ENCODE measurements at places on chromosomes 5 and 9.

- no peak for DNase-seq
Observed at GRCh38 chr5:59553992-59554391, 339.5 kb downstream of the PDE4D start.

GRCh38 chr9:127313042-127313560, 48.5 kb downstream of the GARNL3 start:
- DNase-seq = no peak

- DNase-seq = no peak
Observed at GRCh38 chr5:17872204-17872603, 237.9 kb downstream of the TAF11L14 start.

DNA sequence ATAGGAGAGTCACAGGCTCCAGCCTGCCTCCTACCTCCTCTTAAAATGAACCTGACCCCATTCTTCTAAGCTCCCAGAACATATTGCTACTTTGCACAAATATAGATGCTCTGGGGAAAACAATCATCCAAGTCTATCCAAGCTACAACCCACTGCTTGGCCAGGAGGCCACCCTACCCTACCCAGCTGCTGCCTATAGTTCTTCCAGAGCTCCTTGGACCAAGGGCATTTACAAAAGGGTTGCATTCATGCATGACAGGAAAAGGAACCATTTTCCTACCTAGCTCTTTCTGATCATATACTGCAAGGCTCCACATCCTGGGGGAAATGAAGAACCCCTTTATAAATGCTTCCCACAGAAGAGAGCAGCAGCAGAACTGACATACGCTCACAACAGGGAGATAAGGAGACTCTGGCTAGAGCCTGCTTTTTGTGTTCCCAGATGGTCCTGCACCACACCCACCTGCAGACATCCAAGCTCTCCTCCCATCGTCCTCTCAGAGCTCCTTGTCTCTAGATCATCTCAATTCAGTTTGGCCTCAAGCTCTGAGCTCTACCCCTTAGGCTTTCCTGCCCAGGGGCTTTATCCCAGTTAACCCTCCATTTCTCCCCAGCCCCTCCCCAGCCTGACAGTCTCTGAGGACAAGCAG, 185.5 kb downstream of the SPOCK1 start:
- no peak for DNase-seq

DNA sequence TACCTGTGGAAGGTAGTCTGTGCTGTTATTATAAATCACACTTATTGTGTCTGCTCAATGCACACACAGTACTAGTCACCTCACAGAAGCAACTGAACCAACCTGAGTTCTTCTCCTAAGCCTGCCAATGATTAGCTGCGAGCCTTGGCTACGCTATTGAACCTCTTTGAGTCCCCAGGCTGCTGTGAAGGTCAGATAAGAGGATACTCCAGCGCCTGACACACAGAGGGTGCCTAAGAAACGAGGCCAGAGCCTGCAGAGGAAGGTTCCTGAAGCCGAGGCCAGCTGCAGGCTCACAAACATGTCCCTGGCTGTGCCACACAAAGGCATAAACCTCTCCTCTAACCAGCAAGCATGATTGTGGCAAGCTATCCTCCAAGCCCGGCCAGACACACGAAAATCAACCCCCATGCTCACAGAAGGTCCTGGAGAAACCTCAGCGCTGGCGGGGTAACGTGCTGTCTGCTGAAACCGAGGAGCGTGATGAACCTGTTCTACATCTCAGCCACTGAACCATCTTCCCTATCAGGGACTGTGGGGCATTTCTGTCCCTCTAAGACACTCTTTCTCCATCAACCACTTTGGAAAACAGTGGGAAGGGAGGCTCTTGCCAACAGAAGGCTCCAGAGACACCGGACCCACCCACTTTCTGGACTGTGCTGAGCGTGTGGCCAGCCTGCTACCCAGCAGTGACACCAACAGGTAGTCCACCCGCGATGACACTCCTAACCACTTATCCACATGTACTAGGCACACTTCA, 53.2 kb upstream of the SLC25A51 start:
- DNase-seq = no peak

DNA sequence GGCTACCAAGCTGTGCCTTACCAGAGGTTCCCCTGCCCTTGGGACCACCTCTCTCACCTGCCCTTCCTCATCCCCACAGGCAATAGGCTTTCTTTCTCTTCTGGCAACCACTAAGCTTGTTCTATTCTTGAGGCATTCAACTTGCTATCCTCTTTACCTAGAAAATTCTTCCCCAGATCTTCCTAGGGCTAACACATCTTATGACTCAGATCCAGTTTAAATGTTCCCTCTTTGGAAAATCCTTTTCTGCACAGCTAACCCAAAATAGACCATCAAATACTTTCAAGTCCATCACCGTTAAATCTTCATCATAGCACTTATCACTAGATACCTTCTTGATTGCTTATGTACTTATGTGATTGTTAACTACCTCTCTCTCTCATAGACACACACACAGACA, 93.7 kb downstream of the ENC1 start:
- no peak for DNase-seq

DNA sequence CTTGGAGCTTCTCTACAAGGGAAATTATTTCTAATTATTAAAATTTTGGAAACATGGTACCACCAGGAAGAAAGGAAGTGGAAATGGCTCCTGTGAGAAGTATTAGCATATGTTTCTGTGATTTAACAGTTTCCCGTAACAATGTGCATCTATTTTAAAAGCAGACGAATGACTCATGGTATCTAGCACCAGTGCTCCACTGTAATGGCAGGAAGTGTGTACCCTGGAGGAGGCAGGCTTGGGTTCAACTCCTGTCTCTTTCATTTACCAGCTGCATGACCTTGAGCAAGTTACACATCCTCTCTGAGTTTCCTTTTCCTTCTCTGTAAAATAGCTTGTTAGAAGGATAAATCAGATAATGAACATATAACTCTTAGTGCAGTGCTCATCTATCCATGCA, 41.0 kb upstream of the ANGPTL2 start:
- no peak for DNase-seq

GRCh38 chr9:114718801-114719221, 36.8 kb upstream of the TEX48 start:
- DNase-seq = peak; percentile 70

- no peak for DNase-seq
Observed at GRCh38 chr9:27785714-27786100, 212.4 kb upstream of the C9orf72 start.

GRCh38 chr5:15238006-15238405, 262.0 kb upstream of the FBXL7 start:
- DNase-seq = no peak

GRCh38 chr9:22088717-22089061, 79.6 kb upstream of the CDKN2B start:
- no peak for DNase-seq

GRCh38 chr5:128093368-128093767, 9.8 kb downstream of the SLC12A2 start:
- no peak for DNase-seq

GRCh38 chr5:141343953-141344463, 379 bp downstream of the PCDHGA3 start:
- no peak for DNase-seq

- DNase-seq = no peak
Observed at GRCh38 chr5:8824371-8824770, 721.5 kb downstream of the SEMA5A start.

- no peak for DNase-seq
Observed at GRCh38 chr5:169050146-169050571, 250.8 kb downstream of the SLIT3 start.

GRCh38 chr5:93924628-93925027, 183.2 kb upstream of the POU5F2 start:
- DNase-seq = no peak

GRCh38 chr5:110561510-110561909, 165.0 kb downstream of the TMEM232 start:
- DNase-seq = no peak

DNA sequence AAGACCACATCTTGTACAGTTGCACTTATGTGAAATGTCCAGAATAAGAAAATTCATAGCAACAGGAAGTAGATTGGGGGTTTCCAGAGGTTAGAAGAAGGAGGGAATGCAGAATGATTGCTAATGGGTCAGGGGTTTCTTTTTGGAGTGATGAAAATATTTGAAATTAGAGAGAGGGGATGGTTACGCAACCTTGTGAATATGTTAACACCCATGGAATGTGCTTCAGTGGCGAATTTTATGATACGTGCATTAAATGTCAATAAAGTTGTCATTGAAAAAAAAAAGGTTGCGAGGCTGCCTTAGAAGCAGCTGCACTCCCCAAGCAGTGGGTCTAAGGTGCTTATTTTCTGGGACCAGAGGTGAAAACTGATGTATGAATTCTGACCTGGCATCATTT, 64.4 kb upstream of the SUB1 start:
- DNase-seq = no peak

GRCh38 chr5:147245381-147246165, 10.7 kb downstream of the STK32A start:
- DNase-seq = no peak

- DNase-seq = no peak
Observed at GRCh38 chr5:44935871-44936270, 127.1 kb downstream of the MRPS30 start.

- no peak for DNase-seq
Observed at GRCh38 chr9:85377731-85378289, 363.9 kb downstream of the AGTPBP1 start.

DNA sequence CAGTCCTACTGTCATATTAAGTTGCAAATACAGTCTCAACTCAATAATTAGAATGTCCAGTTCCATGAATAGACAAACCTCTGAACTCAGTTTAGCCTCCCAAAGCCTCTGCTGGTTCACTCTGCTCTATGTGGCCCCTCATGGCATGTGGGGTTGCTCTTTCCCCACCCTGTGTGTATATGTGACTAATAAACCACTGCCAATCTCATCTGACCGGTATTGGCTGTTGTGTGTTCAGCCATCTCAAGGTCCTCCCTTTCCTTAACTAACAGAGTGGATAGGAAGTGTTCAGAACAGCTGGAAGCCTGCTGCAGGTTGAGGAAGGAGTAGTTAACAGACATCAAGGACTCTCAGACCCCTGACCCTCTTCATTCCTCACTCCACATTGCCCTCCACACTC, 55.3 kb downstream of the IL33 start:
- no peak for DNase-seq

DNA sequence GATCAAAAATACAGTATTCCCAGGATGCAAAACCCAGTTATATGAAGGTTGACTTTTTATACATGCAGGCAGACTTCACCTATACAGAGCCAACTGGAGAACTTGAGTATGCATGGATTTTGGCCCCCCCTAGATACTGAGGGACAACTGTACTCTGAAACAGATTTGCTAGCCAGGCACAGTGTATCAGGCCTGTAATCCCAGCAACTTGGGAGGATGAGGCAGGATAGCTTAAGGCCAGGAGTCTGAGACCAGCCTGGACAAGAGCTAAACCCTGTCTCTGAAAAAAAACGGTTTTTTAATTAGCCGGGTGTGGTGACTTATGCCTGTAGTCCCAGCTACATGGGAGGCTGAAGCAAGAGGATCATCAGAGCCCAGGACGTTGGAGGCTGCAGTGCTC, 21.9 kb downstream of the PTBP3 start:
- DNase-seq = no peak

GRCh38 chr9:107389617-107390071, 99.9 kb downstream of the KLF4 start:
- DNase-seq = no peak

DNA sequence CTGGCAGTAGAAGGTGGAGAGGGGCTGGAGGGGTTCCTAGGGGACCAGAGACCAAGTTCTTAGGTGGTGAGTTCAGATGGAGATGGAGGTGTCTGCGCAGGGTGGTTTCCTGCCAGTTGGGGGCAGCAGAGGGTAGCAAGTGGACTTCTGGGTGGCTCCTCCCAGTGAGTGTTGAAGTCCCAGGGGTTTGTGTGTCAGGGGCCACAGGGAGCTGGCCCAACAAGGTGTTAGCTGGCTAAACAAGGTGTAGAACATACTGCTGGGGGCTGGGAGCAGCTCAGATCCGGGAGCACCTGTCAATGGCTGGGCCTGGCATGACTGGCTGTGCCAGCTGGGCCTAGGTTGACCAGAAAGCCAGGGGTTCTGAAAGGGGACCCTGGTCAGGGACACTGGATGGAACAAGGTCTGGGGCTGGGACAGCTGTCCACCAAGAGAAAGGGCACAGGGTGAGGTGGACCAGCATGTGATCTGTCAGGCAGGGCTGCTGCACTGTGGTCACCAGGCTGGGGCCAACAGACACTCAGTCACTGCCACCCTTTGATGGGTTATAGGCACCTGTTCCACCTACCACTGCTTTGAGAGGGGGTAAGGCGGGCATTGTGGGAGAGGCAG, 35.6 kb downstream of the DAB2IP start:
- DNase-seq = no peak

DNA sequence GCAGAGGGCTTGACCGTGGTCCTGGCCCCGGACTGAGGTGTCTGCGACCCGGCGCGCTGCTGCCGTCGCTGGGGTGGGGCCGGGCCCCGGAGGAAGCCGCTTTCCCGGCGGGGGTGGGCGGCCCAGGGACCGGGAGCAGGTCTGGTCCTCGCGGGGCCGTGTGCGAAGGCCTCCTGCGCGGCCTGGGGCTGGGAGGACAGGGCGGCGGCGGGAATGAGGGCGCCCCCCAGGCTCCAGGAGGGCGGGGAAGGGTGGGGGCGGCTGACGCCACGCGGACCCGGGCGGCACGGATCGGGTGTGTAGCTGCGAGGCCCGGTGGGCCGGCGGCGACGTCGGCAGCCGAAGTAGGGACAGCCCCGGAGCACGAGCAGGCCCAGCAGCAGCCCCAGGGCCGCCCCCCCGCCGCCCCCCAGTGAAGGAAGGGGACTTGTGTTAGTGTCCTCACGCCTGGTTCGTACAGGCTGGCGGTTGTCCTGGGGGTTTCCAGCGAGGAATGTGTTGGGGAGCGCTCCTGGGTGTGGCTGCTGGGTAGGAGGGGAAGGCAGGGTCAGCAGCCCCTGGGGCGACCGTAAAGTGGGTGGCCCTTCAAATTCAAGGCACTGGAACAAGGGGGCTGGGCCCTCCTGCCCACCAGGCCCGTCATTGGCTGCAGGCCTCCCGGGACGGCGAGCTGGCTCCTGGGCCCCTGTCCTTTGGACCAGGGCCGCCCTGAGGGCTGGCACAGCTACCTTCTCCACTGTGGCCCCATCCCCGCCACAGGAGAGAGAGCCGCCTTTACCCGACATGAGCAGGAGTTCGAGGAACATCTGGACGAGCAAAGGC, 597 bp upstream of the TMEM250 start:
- DNase-seq = no peak

DNA sequence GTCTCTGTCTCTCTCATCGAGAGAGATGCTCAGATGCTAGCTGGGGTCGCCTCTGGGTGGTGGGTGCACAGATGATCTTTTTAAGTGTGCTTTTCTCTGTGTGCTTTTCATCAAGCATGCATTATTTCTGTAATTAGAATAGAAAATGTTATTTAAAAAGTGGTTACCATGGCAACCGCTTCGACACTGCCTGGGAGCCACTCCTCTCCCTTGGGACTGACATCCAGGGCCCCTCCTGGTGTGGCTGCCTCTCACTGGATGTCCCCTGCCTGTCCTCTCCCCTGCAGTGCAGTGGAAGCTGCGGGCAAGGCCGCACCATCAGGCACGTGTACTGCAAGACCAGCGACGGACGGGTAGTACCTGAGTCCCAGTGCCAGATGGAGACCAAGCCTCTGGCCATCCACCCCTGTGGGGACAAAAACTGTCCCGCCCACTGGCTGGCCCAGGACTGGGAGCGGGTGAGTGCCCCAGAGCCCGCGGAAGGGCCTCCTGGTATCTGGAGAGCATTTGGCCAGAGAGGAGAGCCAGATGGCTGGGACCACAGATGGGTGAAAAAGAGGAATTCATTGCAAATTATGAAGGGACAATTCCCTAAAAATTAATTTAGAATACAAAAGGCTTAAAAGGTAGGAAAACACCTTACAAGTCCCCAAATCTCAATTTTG, 34.7 kb downstream of the ADAMTSL2 start:
- DNase-seq = no peak
